Liver (tissue), 10 donors: ENCODE measurements at places on chromosomes 1 and 21. TPM values are rescaled to one million over a fixed set of nuclear protein-coding genes. Genes with fewer than 3 reads are reported as not detected.
A peak's percentile ranks its signal among the peaks of the same experiment; 100 is the strongest.

- H3K27ac ChIP-seq, result no peak overlapping the region
- no peak for DNase-seq
- peaks cover 11% of the 10 kb centered on the region for H3K4me1 ChIP-seq
- H3K4me3 ChIP-seq, result no peak overlapping the region
Measured at GRCh38 chr1:114344656-114345055, 166.3 kb downstream of the TRIM33 start.

DNA sequence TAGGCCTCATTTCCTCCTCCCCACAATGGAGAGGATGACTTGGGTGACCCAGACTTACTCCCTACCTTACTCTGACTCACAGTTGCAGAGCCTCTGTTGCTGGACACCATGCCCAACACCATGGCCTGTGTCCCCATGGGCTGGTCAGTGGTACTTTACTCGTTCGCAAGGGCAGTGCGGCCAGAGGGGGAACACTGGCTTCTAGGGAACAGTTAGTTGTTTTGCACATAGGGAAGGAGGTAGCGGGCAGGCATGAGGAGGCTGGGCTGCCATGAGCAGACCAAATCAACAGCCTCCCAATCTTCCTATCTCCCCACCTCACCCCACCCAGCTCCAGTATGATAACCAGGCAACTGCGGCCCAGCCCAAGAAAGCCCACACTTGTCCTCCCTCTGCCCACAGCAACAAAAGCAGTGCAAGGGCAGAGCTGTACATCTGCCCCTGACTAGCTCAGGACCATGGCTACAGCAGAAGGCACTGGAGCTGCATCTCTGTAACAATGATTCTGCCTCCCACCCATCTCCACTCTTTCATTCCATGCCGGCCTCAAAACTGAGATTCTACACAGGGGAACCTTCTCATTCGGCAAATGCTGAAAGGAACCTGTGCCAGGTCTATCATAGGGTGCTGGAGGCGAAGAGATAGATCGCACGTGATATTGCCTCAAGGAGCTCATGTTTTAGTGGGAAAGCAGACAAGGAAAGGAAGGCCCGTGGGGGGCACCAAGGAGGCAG is 18.6 kb downstream of the TAL1 start:
- no peaks in the 10 kb centered on the region for H3K27me3 ChIP-seq
- H3K4me3 ChIP-seq, result no peak overlapping the region
- no peaks in the 10 kb centered on the region for H3K36me3 ChIP-seq

GRCh38 chr1:109225308-109225707 is 11.6 kb downstream of the SARS1 start:
- peaks cover 3% of the 10 kb centered on the region for H3K4me1 ChIP-seq
- no peak overlapping the region for H3K4me3 ChIP-seq
- H3K36me3 ChIP-seq, result peaks cover 28% of the 10 kb centered on the region
- DNase-seq, result no peak
- no peaks in the 10 kb centered on the region for H3K27me3 ChIP-seq

EXO5 gene
- total RNA-seq, result 9.2 TPM

TMPRSS3 gene
- not detected for total RNA-seq

DNA sequence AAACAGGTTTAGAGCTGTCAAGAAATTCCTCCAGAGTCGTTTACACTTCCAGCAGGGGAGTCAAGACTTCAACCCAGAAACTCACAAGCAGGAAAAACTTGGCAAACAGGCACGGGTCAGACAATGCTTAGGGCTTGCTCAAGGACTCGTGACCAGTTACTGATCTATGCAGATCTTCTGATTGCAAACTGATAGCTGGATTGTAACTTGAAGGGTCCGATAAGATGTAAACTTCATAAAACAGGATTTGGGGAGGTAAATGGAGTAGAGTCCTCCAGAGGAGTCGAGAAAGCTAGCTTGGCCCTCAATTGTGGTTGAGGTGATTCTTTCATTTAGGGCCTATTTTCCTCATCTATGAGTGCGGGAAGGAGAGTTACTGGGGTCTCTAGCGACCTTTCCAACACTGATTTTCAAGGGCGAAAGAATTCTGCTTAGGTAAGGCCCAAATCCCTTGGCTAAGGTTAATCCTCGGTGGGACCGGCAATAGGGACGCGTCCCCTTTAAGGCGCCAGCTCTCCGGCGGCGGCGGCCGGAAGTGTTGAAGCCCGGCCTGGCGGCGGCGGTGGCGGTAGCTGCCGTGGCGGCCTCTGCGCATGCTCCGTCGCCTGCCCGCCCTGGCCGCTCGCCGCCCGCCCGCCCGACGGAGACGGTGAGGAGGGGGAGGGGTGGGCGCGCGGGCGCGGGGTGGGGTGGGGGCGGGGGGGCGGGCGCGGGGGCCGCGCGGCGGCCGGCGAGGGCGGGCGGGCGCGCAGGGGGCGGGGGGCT is at the start of gene GMEB1:
GMEB1 (plus strand) TSS at position 594 of the 765 bp plus-strand sequence. CDS start 14,829 bp downstream, outside the sequence.
- H3K4me1 ChIP-seq, result peaks cover 13% of the 10 kb centered on the region
- peak within 1 kb of the TSS; percentile 93 for H3K27ac ChIP-seq
- H3K36me3 ChIP-seq, result no peaks in the 10 kb centered on the region
- no peaks in the 10 kb centered on the region for H3K27me3 ChIP-seq
- peak within 1 kb of the TSS; percentile 96 for H3K4me3 ChIP-seq
- peak; percentile 85 for DNase-seq

LCE2C gene
- total RNA-seq, result not detected

- DNase-seq, result no peak
- H3K36me3 ChIP-seq, result no peaks in the 10 kb centered on the region
- no peak overlapping the region for H3K4me3 ChIP-seq
- peaks cover 3% of the 10 kb centered on the region for H3K27me3 ChIP-seq
Measured at GRCh38 chr1:3053366-3053980, 15.5 kb upstream of the PRDM16 start.

PTPN22 gene
- total RNA-seq, result 1.9 TPM

DNA sequence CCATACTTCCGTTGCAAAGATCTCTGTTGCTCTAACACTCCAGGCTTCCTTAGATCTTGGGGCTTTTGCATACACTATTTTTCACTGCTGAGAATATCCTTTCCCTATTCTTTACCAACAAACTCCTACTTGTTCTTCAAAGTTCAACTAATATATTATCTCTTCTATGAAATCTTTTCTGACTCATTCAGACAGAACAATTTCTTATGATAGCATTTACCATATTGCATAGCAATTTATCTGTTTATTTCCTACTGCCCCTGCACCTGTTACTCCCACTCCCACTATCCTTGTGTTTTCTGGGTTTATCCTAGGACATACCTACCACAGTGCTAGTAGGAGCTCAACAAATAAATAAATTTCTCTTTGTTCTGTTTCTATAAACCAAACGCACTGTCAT is 11.0 kb downstream of the GADD45A start:
- no peaks in the 10 kb centered on the region for H3K27me3 ChIP-seq
- no peak for DNase-seq
- no peak overlapping the region for H3K27ac ChIP-seq
- H3K36me3 ChIP-seq, result no peaks in the 10 kb centered on the region
- no peaks in the 10 kb centered on the region for H3K4me1 ChIP-seq

GRCh38 chr21:37742532-37742931 is 173.7 kb downstream of the KCNJ6 start:
- no peaks in the 10 kb centered on the region for H3K4me1 ChIP-seq
- DNase-seq, result no peak
- no peaks in the 10 kb centered on the region for H3K36me3 ChIP-seq

DNA sequence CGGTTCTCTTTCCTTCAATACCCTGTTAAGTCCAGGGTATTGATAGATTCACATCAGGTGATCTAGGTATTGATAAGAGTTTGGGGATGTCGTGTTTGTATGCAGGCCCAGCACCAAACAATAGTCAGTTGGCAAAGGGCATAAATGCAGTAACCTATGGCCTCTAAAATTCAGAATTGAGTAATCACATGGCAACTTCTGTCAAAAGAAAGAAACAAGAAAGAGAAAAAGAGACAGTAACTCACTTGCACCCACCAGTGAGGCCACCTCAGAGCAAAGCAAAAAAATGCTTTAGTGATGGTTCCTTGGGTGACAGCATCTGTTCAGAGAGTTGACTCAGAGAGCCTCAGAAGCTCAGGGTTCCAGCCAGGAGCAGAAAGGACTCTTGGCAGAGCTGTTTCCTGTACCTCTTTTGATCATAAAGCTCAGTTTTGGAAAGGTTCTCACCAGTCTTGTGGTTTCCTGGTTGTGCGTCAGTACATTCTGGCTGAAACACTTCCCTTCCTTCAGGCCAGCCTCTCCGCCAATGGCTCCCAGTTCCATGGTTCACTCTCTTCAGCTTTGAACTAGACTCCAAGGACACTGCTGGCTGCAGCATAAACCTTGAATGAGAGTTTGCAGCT is 70.1 kb upstream of the GORAB start:
- DNase-seq, result no peak
- H3K4me3 ChIP-seq, result no peak overlapping the region
- H3K27ac ChIP-seq, result no peak overlapping the region
- H3K36me3 ChIP-seq, result no peaks in the 10 kb centered on the region
- no peaks in the 10 kb centered on the region for H3K4me1 ChIP-seq

GRCh38 chr1:1429671-1430073 is 5.8 kb upstream of the VWA1 start:
- DNase-seq, result no peak
- no peaks in the 10 kb centered on the region for H3K27me3 ChIP-seq
- H3K36me3 ChIP-seq, result no peaks in the 10 kb centered on the region
- no peak overlapping the region for H3K4me3 ChIP-seq

PRAMEF17 gene
- not detected for total RNA-seq

PCSK9 gene
- 112 TPM for total RNA-seq

DNA sequence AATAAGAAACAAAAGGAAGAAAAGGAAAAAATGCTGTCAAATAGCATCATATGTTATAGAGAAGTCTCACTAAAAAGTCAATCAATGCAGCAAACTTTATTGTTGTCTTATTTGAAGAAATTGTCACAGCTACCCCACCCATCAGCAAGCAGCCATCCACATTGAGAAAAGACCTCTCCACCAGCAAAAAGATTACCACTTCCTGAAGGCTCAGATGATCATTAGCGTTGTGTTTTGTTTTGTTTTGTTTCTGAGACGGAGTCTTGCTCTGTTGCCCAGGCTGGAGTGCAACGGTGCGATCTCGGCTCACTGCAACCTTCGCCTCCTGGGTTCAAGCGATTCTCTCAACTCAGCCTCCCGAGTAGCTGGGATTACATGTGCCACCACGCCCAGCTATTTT is 29.0 kb downstream of the ATP2B4 start:
- no peak overlapping the region for H3K27ac ChIP-seq
- H3K4me3 ChIP-seq, result no peak overlapping the region

DNA sequence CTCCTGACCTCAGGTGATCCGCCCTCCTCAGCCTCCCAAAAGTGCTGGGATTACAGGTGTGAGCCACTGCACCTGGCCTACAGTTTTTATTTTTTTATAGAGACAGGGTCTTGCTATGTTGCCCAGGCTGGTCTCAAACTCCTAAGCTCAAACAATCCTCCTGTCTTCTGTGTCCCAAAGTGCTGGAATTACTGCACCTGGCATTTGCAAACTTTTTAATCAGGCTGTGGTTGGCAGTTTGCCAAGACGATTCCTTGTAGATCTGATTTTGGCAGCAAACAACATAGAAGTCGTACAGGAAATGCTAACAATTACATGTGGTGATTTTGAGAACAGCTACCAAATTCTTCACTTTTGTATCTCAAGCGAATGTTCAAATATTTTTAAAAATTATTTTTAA is 10.1 kb downstream of the RBP7 start:
- H3K4me1 ChIP-seq, result no peaks in the 10 kb centered on the region
- H3K27ac ChIP-seq, result no peak overlapping the region
- no peak overlapping the region for H3K4me3 ChIP-seq
- no peaks in the 10 kb centered on the region for H3K27me3 ChIP-seq

GRCh38 chr1:234310460-234310817 is 62.8 kb upstream of the COA6 start:
- H3K36me3 ChIP-seq, result no peaks in the 10 kb centered on the region
- H3K4me3 ChIP-seq, result no peak overlapping the region
- no peak for DNase-seq
- peaks cover 14% of the 10 kb centered on the region for H3K4me1 ChIP-seq

DNA sequence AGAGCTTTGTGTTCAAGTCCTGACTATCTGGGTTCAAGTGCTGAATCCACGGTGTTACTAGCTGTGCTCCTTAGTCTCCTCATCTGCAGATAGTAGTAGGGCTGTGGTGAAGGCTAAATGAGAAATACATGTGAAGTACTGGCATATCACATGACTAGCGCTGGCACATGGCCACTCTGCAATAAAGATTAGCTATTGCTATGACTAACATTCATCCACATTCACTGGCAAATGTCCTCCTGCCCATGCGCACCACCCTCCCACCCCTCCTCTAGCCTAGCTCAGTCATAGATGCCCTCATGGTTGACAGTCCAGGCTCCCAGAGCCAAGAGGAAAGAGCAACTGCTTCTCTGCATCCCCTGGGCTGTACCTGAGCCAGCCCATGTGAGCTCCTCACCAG is 8.5 kb upstream of the COL8A2 start:
- H3K27me3 ChIP-seq, result no peaks in the 10 kb centered on the region
- H3K4me1 ChIP-seq, result no peaks in the 10 kb centered on the region
- no peak overlapping the region for H3K27ac ChIP-seq
- DNase-seq, result no peak
- H3K4me3 ChIP-seq, result no peak overlapping the region

DNA sequence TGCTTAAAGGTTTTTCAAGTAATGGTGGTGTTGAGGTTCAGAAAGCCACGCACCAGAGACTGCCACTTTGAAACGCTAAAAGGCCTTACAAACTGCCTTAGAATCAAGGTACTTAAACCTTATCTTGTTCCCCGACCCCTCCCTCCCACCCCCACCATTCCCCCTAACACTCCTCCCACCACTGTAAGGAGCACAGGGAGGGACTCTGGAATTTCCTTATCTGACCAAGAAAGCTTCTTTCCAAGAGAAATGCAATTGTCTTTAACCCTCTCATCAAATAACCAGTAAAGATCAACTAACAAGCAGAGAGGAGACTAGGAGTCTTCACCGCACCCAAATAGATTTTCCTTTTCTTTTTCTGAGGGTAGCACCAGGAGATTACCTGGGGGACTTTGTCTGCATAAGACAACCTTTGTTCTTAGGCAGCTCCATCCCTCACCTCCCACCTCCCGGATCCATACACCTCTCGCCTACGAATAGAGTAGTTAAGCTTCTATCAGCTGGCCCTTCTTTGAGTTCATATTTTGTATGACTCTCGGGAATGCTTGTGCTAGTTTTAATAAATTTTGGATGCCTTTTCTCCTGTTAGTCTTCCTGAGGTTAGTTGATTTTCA is 137.7 kb upstream of the ADGRL2 start:
- DNase-seq, result no peak
- no peaks in the 10 kb centered on the region for H3K36me3 ChIP-seq
- H3K4me3 ChIP-seq, result no peak overlapping the region
- no peak overlapping the region for H3K27ac ChIP-seq
- no peaks in the 10 kb centered on the region for H3K27me3 ChIP-seq
